Activated CD4-positive, alpha-beta T cell treated with anti-CD3 and anti-CD28 coated beads for 4 hours (primary cell): ENCODE measurements at places on chromosomes 11 and 22.

- no peak for DNase-seq
Observed at GRCh38 chr22:36141481-36141880, 19.1 kb downstream of the APOL3 start.

- no peak for DNase-seq
Observed at GRCh38 chr11:29900382-29900781, 116.4 kb downstream of the KCNA4 start.

- DNase-seq, result no peak
Observed at GRCh38 chr11:98411777-98412176, 609.0 kb upstream of the CNTN5 start.

DNA sequence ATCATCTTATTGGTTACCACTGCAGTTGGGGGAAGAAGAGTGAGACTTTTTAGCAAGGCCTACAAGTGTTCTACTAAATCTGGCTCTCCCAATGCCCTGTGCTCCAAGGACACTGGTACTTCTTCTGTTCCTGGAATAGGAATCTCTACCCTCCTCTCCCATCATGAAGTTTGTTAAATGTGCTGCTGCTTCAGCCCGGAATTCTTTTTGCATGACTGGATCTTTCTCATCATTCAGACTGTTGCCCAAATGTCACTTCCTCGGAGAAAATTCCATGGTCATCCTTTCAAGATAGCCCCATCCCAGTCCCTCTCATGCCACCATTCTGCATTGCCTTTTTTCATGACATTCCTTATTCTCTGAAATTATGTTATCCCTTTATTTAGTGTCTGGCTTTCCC lies 400.8 kb downstream of the SOX6 start:
- no peak for DNase-seq

GRCh38 chr22:27952091-27952490 lies 33.0 kb upstream of the PITPNB start:
- DNase-seq, result no peak

GRCh38 chr22:19319281-19319680 lies 27.8 kb upstream of the CLTCL1 start:
- no peak for DNase-seq

GRCh38 chr11:76653012-76653673 lies 17.4 kb downstream of the LRRC32 start:
- no peak for DNase-seq

DNA sequence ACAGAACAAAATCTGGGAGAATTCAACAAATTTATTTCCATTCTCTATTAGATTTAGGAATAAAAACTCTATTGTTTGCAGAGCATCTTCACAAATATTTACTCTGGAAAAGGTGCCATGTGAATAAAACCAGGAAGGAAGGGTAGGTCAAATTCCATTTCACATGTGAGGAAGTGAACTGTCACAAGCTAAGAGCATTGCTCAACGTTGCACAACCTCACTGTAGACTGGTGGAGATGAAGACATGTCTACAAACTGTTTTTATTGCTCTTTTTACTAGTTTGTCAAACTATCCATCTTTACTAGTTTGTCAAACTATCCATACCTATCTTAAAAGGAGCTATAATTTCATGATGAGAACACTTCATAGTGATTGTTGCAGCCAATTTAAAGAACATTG lies 236.4 kb downstream of the CNTN5 start:
- no peak for DNase-seq

- DNase-seq, result no peak
Observed at GRCh38 chr11:111039982-111040381, 205.5 kb upstream of the POU2AF2 start.

- DNase-seq, result no peak
Observed at GRCh38 chr22:44085743-44086270, 61.7 kb downstream of the PARVB start.

DNA sequence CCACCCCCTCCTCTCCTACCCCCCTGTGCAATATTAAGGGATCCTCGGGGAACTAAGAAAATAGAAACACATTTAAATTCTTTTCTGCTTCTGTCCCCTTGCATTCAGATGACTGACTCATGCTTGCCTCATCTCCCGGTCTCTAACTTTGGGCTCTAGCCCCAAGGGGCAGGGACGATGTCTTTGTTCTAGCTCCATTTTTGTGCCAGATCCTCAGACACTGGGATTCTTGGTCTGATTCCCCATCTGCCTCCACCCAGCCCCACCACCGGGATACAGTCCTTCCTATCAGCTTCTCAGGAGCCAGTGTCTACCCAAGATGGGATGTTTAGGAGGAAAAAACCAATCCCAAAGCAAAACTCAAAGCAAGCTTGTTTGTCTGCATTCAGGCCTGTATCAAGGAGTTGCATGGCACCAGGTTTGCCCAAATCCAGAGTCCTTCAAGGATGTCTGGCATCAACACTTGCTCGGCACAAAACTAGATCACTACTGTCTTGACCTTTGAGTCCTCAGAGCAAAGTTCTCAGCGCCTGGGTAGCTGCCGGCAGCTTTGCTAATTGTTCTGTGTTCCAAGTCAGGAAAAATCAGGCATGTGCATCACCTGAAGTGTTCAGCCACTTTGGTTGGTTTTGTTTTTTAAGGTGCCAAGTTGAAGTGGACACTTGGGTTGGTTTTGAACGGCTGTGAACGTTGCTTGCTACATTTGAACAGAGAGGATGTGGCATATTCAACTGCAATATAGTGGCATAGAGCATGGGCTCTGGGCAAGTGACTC lies 212.8 kb downstream of the DSCAML1 start:
- no peak for DNase-seq

- no peak for DNase-seq
Observed at GRCh38 chr11:78730267-78730824, 155.7 kb upstream of the NARS2 start.

- DNase-seq, result no peak
Observed at GRCh38 chr11:45226901-45227300, 59.2 kb downstream of the SYT13 start.

- DNase-seq, result no peak
Observed at GRCh38 chr11:10666556-10667520, 26.7 kb downstream of the IRAG1 start.

- DNase-seq, result no peak
Observed at GRCh38 chr22:48071305-48071704, 1308.9 kb downstream of the TBC1D22A start.

DNA sequence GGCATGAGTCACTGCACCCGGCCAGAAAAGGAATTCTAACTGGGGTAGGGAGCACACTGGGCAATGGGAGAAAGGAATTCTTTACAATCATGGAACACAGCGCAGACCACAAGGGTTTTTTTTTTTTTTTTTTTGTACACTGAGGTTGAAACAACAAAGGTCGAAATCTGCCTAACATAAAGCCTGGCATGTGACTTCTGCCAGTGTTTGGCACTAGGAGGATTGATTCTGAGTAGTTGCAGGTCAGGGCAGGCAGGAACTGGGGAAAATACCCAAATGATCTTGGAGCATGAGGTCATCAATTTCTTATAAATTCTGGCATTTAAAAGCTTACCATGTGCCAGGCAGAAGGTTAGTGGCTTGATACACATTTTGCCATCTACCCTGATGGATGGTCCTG lies 202.0 kb upstream of the SNX19 start:
- DNase-seq, result no peak

DNA sequence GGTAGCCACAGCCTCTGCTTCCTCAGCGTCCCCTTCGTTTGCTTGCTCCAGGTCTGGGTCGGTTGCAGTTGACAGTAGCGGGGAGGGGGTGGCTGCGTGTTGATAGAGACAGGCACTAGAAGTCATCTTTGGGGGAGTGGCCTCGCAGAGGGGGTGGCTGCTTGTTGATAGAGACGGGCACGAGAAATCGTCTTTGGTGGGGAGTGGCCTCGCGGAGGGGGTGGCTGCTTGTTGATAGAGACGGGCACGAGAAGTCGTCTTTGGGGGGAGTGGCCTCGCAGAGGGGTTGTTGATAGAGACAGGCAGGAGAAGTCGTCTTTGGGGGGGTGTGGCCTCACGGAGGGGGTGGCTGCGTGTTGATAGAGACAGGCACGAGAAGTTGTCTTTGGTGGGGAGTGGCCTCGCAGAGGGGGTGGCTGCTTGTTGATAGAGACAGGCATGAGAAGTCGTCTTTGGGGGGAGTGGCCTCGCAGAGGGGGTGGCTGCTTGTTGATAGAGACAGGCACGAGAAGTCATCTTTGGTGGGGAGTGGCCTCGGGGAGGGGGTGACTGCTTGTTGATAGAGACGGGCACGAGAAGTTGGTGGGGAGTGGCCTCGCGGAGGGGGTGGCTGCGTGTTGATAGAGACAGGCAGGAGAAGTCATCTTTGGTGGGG lies 328.3 kb downstream of the TBC1D22A start:
- no peak for DNase-seq
